Activated naive CD4-positive, alpha-beta T cell treated with anti-CD3 and anti-CD28 coated beads for 36 hours (primary cell): ENCODE measurements at places on chromosomes 7 and 10.
A peak's percentile ranks its signal among the peaks of the same experiment; 100 is the strongest.

- no peaks in the 10 kb centered on the region for H3K27me3 ChIP-seq
- no peak overlapping the region for H3K27ac ChIP-seq
- H3K4me3 ChIP-seq: no peak overlapping the region
- DNase-seq: no peak
- H3K36me3 ChIP-seq: no peaks in the 10 kb centered on the region
Observed at GRCh38 chr10:93468461-93469213, 13.5 kb downstream of the MYOF start.

GRCh38 chr10:117619223-117619622, 76.7 kb downstream of the EMX2 start:
- peaks cover 12% of the 10 kb centered on the region for H3K27me3 ChIP-seq
- no peak overlapping the region for H3K4me3 ChIP-seq
- H3K36me3 ChIP-seq: no peaks in the 10 kb centered on the region
- DNase-seq: no peak
- no peaks in the 10 kb centered on the region for H3K4me1 ChIP-seq

DNA sequence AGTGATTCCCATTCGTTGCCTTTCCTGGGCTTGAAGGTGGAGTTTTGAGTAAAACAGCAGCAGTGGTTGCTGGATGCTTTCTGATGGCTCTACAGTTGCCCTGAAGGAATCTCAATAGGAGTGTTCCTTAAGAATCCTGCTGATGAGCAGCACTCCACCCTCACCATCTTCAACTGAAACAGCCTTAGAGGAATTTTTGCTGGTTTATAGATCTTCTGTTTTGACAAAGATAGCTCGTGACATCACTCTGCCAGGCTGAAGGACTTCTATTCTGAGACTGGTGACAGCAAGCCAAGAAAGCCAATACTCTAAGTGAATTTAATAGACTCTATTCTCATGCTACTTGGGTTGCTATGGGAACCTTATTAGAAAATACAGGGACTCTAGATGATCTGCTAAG, 1014.7 kb downstream of the NRG3 start:
- peaks cover 2% of the 10 kb centered on the region for H3K27me3 ChIP-seq
- no peak for DNase-seq
- no peaks in the 10 kb centered on the region for H3K36me3 ChIP-seq
- no peak overlapping the region for H3K4me3 ChIP-seq
- H3K4me1 ChIP-seq: no peaks in the 10 kb centered on the region

- peak overlapping the region; percentile 19 for H3K4me3 ChIP-seq
- H3K4me1 ChIP-seq: peaks cover 28% of the 10 kb centered on the region
- H3K36me3 ChIP-seq: no peaks in the 10 kb centered on the region
- H3K27me3 ChIP-seq: peaks cover 71% of the 10 kb centered on the region
- no peak overlapping the region for H3K27ac ChIP-seq
- DNase-seq: peak; percentile 23
Observed at GRCh38 chr7:27171637-27172314, 2.3 kb downstream of the HOXA10 start.

DNA sequence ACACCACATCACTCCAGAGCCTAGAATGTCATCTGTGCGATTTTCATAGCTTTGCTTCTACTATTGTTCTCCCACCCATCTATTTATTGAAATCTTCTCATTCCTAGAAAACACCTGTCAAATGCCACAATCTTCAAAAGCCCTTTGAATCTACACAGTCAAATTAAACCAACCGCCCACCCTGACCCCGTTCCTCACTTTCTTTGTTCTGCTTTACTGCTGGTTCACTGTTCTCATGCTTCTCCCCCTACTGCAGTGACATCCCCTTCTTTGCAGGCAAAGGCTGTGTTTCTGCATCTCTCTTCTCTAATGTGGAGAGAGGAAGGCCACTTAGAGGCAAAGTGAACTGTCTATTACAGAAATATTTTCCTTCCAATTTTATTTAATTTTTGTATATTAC, 152.4 kb upstream of the NEBL start:
- no peaks in the 10 kb centered on the region for H3K36me3 ChIP-seq
- peaks cover 4% of the 10 kb centered on the region for H3K27me3 ChIP-seq
- H3K4me1 ChIP-seq: no peaks in the 10 kb centered on the region
- H3K27ac ChIP-seq: no peak overlapping the region
- H3K4me3 ChIP-seq: no peak overlapping the region
- DNase-seq: no peak

DNA sequence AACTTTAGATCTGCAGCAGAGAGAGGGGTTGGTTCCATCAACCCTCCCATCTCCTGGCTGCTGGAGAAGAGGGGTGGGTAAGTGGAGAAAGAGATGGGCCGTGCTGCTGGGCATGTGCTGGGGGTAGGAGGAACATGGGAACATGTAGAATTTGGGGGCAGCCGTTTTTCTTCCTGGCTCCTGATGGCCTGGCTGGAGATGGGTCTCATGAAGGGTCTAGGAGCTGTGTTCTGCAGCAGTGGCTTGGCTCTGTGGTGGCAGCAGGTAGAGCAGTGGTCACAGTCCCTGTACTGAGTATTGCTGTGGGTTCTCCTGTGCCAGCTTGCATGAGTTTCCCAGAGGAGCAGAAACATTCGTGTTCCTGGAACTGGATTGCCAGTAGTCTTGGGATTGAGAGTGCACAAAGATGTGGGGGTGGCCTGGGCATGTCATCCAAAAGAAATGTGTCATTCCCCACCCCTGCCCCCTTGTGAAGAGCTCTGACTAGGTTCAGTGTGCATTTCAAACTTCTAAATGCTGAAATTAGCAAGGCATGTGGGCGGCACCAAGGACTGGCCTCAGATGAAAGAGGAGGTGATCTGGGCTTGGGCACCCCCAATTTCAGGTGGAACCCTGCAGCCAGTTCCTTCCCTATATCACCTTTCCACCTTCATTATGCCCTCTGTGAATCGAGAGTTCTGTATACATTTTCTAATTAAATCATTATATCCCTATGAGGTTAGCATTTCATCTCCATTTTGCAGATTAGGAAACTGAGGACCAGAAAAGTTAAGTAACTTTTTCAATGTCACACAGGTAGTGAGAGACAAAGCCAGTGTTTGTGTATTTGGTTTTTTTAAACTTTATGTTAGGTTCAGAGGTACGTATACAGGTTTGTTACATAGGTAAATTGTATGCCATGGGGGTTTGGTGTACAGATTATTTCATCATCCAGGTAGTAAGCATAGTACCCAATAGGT, 2.1 kb downstream of the CHST3 start:
- H3K4me1 ChIP-seq: peaks cover 14% of the 10 kb centered on the region
- no peak overlapping the region for H3K27ac ChIP-seq
- no peak overlapping the region for H3K4me3 ChIP-seq
- no peaks in the 10 kb centered on the region for H3K36me3 ChIP-seq
- no peak for DNase-seq

DNA sequence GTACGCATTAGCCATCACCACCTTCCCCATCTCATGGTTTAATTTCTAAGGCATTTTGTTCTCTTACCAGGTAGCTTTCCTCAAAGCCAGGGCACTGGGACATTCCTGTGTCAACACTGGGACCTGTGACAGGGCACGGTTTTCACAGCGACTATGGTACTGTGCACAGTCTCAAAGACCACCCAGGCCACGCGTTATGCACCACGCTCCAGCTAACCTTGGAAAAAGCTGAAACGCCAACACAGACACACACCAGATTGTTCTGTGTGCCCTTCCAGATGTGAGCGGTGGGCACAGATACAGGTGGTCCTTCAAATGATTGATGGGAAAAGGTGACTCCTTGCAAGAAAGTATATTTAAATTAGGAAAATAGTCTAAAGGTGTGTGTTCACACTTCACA, 337.3 kb downstream of the WDR37 start:
- no peaks in the 10 kb centered on the region for H3K27me3 ChIP-seq
- H3K4me3 ChIP-seq: no peak overlapping the region
- H3K36me3 ChIP-seq: no peaks in the 10 kb centered on the region
- no peak for DNase-seq
- H3K27ac ChIP-seq: no peak overlapping the region

GRCh38 chr7:34463830-34464229, 194.2 kb upstream of the NPSR1 start:
- no peaks in the 10 kb centered on the region for H3K27me3 ChIP-seq
- H3K4me3 ChIP-seq: no peak overlapping the region
- no peaks in the 10 kb centered on the region for H3K4me1 ChIP-seq
- no peak for DNase-seq

DNA sequence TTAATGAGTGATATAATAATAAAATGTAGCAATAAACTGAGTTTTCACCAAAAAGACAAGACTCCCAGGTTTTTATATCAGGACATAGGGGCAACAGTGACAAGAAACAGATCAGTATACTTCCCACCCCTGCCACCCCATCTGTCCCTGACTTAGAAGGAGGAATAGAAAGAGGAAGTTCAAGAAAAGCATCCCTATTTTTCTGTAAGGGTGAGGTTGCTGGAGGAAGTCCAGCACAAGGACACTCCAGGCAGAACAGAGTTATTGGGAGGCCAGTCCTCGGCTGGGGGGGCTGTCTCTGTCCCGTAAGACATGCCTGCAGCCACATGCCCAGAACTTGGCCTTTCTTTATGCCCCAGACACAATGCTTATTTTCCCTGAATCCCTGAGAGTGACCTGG, 16.5 kb upstream of the TLX1 start:
- no peak overlapping the region for H3K4me3 ChIP-seq
- DNase-seq: no peak
- H3K36me3 ChIP-seq: no peaks in the 10 kb centered on the region
- peaks cover 28% of the 10 kb centered on the region for H3K27me3 ChIP-seq

DNA sequence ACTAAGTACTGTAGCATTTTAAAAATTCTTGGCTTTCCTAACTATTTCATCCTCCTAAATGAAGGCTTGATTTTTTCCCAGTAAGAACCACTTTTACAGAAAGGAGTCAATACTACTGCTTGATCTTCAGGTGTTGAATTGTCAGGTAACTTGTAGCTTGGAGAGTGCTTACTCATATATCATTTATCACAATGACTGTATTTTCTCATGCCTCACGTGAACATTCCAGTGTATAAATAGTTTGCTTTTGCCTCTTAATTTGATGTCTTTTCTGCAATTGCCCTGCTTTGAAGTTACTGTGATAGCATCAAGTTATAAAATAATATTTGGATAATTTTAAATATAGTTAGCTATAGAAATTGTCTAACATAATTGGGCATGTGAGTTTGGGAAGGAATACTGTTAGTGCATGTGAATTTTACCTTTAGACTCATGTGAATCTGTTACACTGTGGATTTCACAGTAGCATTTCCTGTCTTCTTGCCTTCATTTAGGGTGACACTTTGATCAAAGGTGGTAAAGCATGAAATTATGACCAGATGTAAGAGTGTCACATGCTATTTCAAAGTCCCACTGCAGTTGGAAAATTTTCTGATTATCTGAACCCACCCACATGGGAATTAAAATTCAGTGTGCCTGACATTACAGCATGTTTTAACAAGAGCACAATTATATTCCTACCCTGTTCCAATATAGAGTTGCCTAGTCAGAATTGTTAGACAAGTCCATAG, 962.8 kb downstream of the DNAJB9 start:
- DNase-seq: no peak
- H3K36me3 ChIP-seq: no peaks in the 10 kb centered on the region
- H3K27ac ChIP-seq: no peak overlapping the region
- H3K4me1 ChIP-seq: no peaks in the 10 kb centered on the region
- no peaks in the 10 kb centered on the region for H3K27me3 ChIP-seq
- H3K4me3 ChIP-seq: no peak overlapping the region

- no peaks in the 10 kb centered on the region for H3K4me1 ChIP-seq
- DNase-seq: no peak
- H3K27me3 ChIP-seq: no peaks in the 10 kb centered on the region
- no peaks in the 10 kb centered on the region for H3K36me3 ChIP-seq
Observed at GRCh38 chr7:149830997-149831740, 7.0 kb upstream of the ZNF862 start.

- no peak overlapping the region for H3K4me3 ChIP-seq
- no peaks in the 10 kb centered on the region for H3K4me1 ChIP-seq
- no peak overlapping the region for H3K27ac ChIP-seq
- H3K36me3 ChIP-seq: no peaks in the 10 kb centered on the region
- H3K27me3 ChIP-seq: no peaks in the 10 kb centered on the region
Observed at GRCh38 chr10:86294346-86295265, 72.0 kb downstream of the GRID1 start.

- H3K4me3 ChIP-seq: no peak overlapping the region
- H3K27ac ChIP-seq: no peak overlapping the region
- no peak for DNase-seq
- no peaks in the 10 kb centered on the region for H3K4me1 ChIP-seq
- peaks cover 2% of the 10 kb centered on the region for H3K27me3 ChIP-seq
- H3K36me3 ChIP-seq: no peaks in the 10 kb centered on the region
Observed at GRCh38 chr7:79430391-79430790, 23.1 kb downstream of the MAGI2 start.

DNA sequence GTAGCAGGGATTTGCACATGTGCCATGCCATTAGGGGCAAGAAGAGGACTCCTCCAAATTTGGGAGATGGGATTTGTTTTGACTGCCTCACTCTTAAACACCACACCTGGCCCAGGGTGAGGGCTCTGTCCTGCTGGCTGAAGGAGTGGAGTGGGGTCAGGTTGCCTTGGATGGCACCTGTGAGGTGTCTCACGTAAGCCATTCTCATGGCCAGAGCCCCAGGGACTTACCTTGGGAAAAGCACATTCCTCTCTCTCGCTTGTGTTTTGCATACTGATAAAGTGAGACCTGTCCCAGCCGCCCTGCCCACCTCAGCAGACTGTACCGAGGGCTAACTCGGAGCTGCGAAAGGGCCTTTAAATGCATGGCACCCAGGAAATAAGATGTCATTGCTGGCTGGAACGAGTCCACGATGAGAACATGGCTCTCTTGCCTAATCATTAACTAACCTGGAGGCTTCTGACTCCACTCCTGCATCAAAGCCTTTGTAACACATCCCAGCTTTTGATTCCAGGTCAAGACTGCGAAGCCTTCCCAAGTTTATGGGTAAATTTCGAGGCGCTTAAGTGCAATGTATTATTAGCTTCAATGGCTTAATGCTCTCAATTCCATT, 184.0 kb upstream of the RNF32 start:
- H3K27ac ChIP-seq: no peak overlapping the region
- H3K4me3 ChIP-seq: no peak overlapping the region
- H3K4me1 ChIP-seq: no peaks in the 10 kb centered on the region
- DNase-seq: no peak
- peaks cover 15% of the 10 kb centered on the region for H3K27me3 ChIP-seq

DNA sequence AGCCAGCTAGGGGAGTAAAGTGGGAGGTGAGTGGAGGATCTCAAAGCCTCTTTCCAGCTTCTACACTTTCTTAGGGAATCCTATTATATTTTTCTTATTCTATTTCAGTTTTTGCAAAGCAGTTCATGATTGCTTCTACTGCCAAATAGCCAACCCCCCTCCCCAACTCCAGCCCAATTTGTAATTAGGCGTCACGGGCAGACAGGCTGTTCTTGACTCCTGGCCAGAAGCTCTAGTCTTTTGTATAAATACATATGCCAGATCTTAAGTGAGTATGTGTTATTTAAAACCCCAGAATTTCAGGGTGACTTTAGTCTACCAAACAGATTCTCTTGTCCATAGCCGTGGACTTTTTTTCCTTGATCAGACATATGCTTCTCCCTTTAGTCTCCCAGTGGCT, 255.2 kb downstream of the BUB3 start:
- no peak for DNase-seq
- H3K27me3 ChIP-seq: peaks cover 6% of the 10 kb centered on the region
- no peaks in the 10 kb centered on the region for H3K36me3 ChIP-seq
- H3K4me3 ChIP-seq: no peak overlapping the region
